ENCODE measurements at places on chromosomes 4 and X. TPM values are rescaled to one million over a fixed set of nuclear protein-coding genes. Genes with fewer than 3 reads are reported as not detected.

DNA sequence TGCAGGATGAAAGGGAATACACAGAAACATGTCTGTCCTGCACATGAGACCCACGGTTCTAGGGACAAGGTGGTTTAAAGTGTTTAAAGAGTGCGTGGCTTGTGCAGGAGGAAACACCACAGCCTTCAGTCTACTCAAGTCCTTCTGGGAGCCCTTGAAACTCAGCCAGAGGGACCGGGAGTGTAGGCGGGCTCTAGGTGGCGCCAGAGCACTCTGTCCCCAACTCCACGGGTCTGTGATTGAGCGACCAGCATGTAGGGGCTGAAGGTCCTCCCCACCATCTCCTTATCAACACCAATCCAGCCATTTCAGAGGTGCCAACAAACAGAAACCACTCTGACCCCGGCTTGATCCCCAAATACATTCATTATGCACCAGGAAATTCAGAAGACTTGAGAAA lies 82.0 kb upstream of the CLDN34 start:
- DNase-seq = no peak

DNA sequence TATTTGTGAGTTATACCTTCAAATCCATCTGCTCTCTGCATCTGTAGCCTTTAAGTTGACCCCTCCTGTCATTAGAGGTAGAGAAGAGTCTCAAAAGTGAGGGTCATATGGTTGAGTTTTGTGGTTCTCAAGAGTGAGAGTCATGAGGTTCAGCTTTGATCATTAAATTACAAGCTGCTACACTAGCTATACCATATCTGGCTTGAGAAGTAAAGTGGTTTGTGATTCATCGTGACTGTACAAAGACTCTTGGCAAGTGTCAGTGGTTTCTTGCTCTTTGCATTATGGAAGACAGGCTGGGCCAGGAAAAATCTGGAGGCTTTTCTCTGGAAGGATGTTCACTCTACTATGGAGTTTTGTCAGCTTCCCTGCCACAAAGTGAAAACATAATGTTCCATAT lies 170.6 kb downstream of the ZC4H2 start:
- no peak for DNase-seq

DNA sequence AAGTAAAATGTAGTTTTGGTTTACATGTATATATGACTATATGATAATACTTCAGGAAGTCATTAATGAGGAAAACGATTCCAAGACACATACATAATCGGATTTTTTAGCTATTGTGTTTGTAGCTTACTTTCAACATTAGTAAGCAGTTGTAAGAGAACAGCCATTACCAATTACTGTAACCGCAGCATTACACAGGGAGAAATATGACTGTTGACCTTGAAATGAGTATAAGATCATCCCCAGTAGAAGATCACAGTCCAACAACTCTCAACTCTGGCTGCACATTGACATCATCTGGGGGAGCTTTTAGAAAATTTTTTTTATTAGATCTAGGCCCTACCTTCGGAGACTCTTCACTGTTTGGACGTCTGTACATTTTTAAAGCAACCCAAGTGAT lies 762.0 kb upstream of the MAGEB2 start:
- no peak for DNase-seq

- DNase-seq = no peak
Observed at GRCh38 chrX:40722930-40723329, 12.4 kb downstream of the MED14 start.

The ENPP6 gene
- 0.63 TPM for total RNA-seq
